Mammary microvascular endothelial cell (primary cell): ENCODE measurements at places on chromosomes 11 and 22. TPM values are rescaled to one million over a fixed set of nuclear protein-coding genes. Genes with fewer than 3 reads are reported as not detected.

The DCUN1D5 gene
- total RNA-seq: 128 and 152 TPM in 2 replicates

The DUSP18 gene
- 10.6 and 12.1 TPM in 2 replicates for total RNA-seq

The LRRC4C gene
- total RNA-seq: not detected in 2 replicates

The EWSR1 gene
- total RNA-seq: 215 and 242 TPM in 2 replicates

The ELP4 gene
- 30.3 and 30.6 TPM in 2 replicates for total RNA-seq

The SYCE3 gene
- total RNA-seq: not detected in 2 replicates

The MS4A4A gene
- total RNA-seq: not detected in 2 replicates
